Bone marrow (tissue), 2 donors: ENCODE measurements at places on chromosomes 4 and X.

DNA sequence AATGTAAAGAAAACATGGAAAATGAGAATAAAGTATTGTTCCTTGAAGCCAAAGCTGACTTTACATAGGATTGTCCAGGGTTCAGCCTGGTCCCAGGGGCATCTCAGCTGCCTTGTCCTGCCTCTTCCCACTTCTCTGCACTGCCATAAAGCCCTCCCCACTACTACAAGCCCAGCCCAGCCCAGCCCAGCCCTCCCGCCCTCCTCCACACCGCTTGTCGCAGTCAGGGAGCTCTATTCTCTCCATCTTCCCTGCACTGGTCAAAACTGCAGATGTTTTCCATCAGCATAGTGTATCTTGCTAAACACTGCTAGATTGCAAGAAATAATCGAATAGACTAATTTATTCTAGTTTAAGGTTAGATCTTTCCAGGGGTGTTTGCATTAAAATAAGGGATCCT lies 100.3 kb downstream of the TENM3 start:
- DNase-seq: no peak

GRCh38 chrX:38055170-38055847 lies 49.0 kb downstream of the SYTL5 start:
- DNase-seq: no peak

DNA sequence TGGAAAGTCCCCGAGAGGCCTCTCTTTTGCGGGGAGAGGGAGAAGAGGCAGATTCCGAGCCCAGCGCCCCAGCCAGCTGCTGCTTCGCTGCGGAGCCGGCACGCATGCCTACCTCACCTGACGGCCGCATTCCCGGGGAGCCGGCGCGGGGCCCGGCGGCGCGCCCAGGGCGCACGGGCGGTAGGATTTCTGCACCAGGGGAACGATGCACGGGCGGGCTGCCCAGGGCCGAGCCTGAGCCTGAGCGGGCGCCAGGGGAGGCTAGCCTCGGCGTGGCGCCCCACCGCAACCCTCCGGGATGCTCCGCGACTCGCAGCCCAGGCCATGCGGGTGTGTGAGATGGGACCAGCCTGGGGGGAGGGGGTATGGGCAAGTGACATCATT lies 81.3 kb upstream of the SCML1 start:
- no peak for DNase-seq

DNA sequence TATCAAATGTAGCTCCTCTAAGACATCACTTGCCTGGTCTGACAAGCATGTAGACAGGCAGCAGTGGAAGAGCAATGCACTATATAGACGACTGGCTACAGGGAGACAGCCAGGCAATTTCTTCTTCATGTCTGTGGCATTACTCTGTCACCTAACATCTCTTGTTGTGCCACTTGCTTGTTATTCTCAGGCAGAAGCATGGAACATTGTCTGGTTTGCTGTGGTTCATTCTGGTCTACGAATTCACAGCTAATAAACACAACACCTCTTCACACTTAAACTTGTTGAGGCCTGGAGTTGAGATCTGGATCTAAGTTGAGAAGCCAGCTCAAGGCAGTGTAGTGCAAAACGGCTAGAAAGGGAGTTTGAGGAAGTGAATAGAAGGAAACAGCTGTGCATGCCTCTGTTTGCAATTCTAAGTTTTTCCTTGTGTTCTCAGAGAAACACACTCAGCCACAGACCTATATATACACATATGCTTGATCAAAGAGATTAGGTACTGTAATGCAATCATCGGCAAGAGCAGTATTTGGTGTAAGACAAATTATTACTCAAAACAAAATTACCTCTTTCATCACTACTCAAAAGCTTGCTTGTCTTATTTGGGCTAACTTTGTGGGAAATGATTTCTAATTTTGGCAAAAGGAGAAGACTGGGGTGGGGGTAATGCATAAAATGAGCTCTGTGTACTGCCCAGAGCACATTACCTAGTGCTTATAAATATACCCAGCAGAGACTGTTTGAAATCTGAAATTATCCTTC lies 243.8 kb downstream of the PPP3CA start:
- DNase-seq: no peak

GRCh38 chr4:26574563-26574962 lies 9.3 kb upstream of the TBC1D19 start:
- no peak for DNase-seq

DNA sequence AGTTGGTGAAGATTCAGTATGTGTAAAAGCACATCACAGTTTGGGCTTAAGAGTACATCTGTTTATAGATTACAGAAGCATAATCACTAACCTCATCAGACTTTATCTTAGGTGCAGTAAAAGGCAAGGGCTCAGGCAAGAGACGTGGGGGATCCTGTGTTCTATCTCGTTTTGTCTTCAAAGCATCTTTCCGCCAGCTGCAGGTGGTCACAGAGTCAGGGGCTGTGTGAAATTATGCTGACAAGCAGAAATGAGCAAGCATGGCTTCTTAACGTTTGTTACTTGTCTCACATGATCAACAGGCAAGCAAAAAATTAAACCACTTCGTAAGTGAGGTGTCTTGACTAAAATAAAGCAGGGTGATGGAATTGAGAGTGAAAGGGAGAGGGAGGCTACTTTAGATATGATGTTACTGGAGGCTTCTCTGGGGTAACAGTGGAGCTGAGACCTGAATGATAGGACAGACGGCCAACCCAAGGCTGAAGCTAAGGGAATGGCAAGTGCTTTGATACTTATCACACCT lies 1.4 kb upstream of the TEC start:
- no peak for DNase-seq

DNA sequence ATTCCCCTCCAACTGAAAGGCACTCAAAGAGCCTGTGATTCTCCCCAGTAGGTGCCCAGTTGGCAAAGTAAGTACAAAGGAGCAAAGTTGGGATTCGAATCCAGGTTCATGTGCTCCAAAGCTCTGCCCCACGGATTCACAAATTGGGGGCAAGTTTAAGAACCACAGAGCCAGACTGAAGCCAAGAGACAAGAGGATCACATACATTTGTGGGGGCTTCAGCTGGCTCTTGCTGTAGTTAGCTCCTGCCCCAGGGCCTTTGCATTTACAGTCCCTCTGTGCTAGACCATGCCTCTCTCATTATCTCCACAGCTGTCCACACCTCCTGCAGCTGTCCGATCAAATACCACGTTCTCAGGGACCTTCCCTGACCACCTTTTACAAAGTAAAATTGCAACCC lies 18.8 kb downstream of the PNMA6F start:
- no peak for DNase-seq
